ENCODE measurements at places on chromosomes 16 and 17.

GRCh38 chr16:27748868-27749546 lies 199.1 kb downstream of the KATNIP start:
- DNase-seq, result peak; percentile 92

GRCh38 chr16:2799859-2800226 lies 1.6 kb downstream of the PRSS41 start:
- DNase-seq, result no peak

DNA sequence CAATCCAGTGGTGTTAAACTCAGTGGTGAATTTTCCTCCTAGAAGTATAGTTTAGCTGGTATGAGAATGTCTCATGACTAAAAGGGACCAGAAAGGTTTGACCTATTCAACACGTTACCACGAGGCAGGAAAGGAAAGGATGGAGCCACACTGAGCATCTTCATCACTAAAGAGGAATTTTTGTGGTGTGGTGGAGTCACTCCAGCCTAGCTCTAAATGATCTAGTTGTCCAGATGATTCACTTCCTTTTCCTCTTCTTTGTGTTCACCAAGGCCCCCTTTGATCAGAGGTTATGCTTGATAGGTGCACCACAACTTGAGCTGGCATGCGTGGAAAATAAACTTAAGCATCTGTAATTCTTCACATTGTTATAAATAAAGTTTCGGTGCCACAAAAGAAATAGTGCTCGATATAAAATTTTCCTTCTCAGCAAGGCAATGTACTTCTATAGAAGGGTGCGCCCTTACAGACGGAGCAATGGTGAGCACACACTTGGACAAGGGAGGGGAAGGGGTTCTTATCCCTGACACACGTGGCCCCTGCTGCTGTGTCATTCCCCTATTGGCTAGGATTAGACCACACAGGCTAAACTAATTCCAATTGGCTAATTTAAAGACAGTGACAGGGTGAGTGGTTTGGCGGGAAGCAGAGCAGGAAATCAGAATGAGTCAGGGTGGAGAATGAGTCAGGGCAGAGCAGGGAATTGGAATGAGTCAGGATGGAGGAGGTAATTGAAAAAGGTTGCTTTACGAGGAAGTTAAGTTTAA lies 254.6 kb downstream of the HS3ST3A1 start:
- DNase-seq, result peak; percentile 95

DNA sequence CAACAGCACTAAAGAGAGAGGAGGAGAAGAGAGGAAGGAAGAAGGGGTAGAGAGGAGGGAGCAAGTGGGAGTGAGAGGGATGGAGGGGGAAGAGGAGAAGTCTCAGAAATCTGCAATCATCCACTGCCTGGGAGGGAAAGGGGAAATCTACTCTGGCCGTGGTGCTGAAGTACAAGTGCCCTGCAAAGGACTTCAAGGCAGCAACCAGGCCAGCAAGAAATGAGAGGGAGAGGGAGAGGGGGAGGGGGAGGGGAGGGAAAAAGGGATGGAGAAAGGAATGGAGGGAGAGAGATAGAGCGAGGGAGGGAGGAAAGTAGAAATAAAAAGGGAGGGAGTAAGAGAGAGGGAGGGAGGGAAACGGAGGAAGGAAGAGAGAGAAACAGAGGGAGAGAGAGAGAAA lies 130.8 kb upstream of the EEF2KMT start:
- no peak for DNase-seq

DNA sequence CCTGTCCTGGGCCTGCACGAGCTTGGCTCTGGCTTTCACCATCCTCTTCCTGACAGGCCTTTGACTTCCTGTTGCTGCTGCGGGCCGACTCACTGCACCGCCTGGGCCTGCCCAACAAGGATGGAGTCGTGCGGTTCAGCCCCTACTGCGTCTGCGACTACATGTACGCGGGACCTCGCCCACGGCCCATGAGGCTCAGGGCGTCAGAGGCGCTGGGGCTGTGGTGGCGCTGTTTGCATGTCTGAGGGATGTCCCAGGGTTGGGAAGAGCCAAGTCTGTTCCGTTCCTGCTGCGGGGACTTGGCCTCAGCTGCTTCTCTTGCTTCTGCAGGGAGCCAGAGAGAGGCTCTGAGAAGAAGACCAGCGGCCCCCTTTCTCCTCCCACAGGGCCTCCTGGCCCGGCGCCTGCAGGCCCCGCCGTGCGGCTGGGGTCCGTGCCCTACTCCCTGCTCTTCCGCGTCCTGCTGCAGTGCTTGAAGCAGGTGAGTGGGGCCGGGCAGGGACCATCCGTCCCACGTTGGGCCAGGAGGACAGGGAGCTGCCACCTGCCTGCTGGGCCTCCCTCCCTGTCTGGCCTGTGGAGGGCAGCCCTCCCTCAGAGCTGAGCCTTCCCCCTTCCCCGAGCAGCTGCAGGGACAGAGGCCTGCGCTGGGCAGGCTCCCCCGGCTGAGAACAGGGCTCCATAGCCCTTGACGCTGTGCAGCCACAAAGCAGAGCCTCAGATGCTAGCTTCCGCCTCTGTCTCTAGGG lies 23.8 kb downstream of the TSC2 start:
- no peak for DNase-seq
